ENCODE measurements at places on chromosomes 7 and 10. TPM values are rescaled to one million over a fixed set of nuclear protein-coding genes. Genes with fewer than 3 reads are reported as not detected.

GRCh38 chr7:103132995-103133688, 15.8 kb downstream of the NAPEPLD start:
- H3K36me3 ChIP-seq = no peaks in the 10 kb centered on the region
- DNase-seq = no peak
- no peaks in the 10 kb centered on the region for H3K27me3 ChIP-seq
- no peak overlapping the region for H3K27ac ChIP-seq
- H3K4me1 ChIP-seq = no peaks in the 10 kb centered on the region
- H3K4me3 ChIP-seq = no peak overlapping the region

- no peak overlapping the region for H3K27ac ChIP-seq
- no peaks in the 10 kb centered on the region for H3K36me3 ChIP-seq
- no peak for DNase-seq
- no peaks in the 10 kb centered on the region for H3K4me1 ChIP-seq
Observed at GRCh38 chr7:50068850-50069551, 24.0 kb downstream of the ZPBP start.

GRCh38 chr7:109901926-109902325, 1189.0 kb upstream of the LRRN3 start:
- H3K27me3 ChIP-seq = no peaks in the 10 kb centered on the region
- no peak overlapping the region for H3K27ac ChIP-seq
- no peak overlapping the region for H3K4me3 ChIP-seq
- H3K4me1 ChIP-seq = no peaks in the 10 kb centered on the region
- no peaks in the 10 kb centered on the region for H3K36me3 ChIP-seq

DNA sequence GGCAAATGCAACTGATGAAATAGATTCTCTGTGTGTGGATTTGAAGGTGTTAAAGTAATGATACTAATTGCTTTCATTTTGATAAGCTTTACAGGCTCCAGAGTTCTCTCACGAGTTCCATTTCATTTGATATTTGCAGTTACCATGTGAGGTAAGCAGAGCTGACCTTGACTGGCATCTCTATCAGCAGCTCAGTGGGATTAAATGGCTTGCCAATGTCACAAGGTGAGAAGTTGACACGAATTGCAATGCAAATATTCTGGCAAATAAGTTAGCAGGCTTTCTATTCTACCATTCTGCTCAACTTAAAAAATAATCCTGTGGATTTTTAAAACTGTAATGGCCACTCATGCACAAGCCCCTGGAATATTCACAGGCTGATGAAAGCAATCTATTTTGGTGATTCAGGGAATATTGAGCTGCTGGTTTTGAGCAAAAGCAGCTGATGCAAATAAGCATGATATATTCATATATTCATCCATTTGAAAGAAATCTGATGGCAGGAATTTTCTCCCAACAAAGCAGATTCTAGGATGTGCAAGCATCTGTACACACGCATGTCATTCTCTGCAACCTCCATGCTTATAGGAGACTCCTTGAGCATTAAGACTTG, 64.5 kb upstream of the ANKRD1 start:
- DNase-seq = no peak
- no peak overlapping the region for H3K4me3 ChIP-seq
- H3K27ac ChIP-seq = no peak overlapping the region
- no peaks in the 10 kb centered on the region for H3K36me3 ChIP-seq
- no peaks in the 10 kb centered on the region for H3K27me3 ChIP-seq

DNA sequence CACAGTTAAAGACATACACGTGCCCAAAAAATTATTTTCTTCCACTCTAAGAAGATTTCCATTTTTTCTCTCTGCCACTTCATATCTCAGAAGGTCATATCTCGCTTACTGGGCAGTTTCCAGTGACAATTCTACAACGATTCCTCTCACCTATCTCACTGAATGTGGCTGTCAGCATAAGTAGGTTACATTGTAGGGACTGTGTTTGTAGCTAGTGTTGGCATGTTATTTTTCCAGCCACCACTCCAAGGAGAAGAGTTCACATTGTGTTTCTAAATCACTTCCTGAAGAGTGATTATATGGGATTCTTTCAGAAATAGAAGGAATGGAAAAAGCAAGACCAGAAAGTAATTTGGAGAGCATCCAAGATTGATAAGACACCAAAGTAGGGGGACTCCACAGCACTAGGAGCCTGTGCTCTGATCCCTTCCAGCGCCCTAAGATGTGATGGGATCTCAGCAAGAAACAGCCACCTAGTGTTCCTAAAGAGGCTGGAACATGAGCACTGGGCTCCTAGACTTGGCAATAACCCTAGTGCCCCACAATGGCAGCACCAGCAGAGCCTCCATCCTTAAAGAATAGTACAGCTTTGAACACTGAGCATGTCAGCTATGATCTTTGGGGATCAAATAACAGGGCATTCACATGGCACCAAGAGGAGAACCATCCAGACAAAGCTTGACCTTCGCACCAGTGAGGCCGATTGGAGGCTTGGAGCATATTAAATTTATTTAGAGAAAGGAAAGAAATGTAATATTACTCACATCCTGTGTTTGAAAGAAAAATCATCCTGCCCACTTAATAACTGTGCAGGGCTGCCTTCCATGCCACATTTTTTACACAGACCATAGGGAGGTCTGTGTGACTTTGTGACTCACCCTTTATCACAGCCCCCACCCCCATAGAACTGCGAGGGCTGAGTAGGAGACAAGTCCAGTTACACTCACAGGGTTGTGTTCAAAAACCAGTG, 51.8 kb downstream of the CAV1 start:
- H3K27me3 ChIP-seq = no peaks in the 10 kb centered on the region
- H3K4me1 ChIP-seq = peaks cover 51% of the 10 kb centered on the region
- no peaks in the 10 kb centered on the region for H3K36me3 ChIP-seq
- DNase-seq = peak; percentile 98
- peak overlapping the region; percentile 95 for H3K27ac ChIP-seq

Gene HOXA11
- polyA plus RNA-seq = 10.4 TPM

DNA sequence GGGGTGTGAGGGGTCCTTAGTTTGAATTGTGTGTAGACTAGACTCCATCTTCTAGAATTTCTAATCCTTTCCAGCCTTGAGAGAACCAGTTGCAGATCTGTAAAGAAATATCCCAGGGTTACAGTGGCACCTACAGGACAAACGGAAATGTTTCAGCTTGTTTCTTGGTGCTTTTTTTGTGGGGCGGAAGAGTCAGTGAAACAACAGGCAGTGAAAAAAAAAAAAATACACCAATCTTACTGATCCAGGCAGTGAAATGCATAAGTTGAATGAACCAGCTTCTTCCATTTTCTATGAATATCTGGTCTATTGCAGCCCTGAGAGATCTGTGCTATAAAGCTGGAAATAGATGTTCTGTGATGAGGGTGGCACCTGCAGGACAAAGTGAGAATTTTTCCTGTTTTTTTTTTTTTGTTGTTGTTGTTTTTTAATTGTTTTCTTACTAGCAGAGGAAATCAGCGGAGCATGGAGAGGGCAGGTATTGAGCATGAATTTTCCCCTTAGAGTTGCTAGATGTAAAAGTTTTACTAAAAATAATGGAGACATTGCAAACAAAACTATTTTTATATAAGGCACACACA, 81.9 kb upstream of the DYNC1I1 start:
- no peak overlapping the region for H3K27ac ChIP-seq
- H3K36me3 ChIP-seq = no peaks in the 10 kb centered on the region
- peak; percentile 59 for DNase-seq
- H3K4me3 ChIP-seq = no peak overlapping the region

Data from endothelial cell of umbilical vein (primary cell).